ENCODE measurements at places on chromosomes 1 and 21.

DNA sequence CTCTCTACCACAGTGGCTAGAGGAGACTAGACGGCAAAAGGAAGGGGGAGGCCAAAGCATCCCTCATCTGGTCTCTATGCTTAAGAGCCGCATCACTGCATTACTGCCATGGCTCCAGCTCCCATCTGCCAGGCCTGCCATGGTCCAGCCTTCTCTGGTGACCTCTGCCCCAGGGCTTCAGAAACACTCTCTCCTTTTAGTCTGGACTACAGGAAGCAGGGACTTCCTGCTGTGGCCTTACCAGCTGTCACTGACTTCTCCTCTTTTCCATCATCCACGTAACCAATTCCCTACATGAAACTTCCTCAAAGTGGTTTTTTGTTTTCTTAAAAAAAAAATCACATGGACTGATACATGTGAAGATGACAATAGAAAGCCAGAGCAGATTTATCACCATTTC is 323.1 kb upstream of the NFIA start:
- DNase-seq, result no peak

DNA sequence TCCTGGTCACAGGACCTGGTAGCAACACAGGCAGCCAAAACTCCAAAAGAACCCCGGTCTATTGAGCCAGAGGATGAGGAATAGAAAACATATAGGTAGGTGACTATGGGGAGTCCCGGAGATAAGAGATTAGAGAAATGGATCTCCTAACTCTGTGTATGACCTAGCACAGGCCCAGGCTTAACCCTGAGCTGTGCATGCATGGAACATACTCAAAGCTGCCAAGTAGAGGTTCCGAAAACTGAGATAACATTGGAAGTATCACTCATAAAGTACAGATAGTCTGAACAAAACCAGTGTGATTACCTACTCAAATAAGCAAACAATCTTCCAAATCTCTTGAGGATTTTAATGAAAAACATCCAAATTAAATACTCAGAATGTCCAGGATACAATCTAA is 31.5 kb upstream of the PRDX6 start:
- DNase-seq, result no peak

DNA sequence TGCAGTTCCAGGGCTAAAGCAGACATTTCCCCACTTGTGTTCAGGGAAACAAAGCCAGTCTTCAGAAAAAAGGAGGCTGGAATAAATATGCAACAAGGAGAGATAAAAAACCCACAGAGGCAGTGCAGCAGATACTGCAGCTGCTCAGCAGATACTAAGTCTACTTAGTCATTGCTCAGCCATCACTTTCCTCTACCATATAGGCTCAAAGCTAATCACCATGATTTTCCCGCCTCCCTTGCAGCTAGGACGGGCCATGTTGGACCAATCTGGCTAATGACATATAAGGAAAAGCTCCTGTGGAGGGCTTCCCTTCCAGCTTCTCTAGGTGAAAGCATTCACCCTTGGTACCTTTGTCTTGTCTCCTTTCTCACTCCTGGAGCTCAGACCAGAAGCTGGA is 10.0 kb upstream of the EFHD2 start:
- DNase-seq, result no peak

- DNase-seq, result no peak
Observed at GRCh38 chr1:204419064-204419403, 7.4 kb upstream of the PPP1R15B start.

GRCh38 chr1:58999676-59000075 is 215.8 kb upstream of the JUN start:
- DNase-seq, result no peak

DNA sequence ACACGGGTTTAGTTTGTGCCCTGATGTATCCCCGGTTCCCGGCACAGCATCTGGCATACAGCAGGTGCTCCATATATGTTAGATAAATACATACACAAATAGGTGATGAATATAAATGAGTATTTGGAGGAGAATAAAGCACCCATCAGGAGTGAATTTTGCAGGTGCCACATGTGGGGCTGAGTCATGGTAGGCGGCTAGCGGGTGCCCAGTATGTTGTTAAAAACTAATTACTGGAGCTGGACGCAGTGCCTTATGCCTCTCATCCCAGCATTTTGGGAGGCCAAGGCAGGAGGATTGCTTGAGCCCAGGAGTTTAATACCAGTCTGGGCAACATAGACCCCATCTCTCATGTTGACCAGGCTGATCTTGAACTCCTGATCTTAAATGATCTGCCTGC is 16.7 kb upstream of the WASF2 start:
- DNase-seq, result no peak

DNA sequence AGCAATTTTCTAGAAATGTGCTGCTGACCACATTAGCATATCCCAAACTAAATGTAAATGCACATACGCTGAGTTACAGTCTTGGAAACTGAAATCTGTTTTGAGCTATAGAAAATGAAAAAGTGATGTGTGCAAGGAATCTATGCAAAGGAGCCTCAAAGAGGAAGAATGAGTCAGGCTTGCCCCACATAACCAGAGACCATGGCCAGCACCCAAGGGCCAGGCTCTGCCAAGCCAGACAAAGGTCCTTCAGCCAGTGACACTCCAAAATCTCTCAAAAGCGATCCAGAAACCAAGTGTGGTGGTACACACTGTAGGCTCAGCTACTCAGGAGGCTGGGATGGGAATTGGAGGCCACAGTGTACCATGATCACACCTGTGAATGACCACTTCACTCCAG is 195.2 kb downstream of the TOMM20 start:
- no peak for DNase-seq

- no peak for DNase-seq
Observed at GRCh38 chr1:215728169-215728568, 161.1 kb downstream of the KCTD3 start.

DNA sequence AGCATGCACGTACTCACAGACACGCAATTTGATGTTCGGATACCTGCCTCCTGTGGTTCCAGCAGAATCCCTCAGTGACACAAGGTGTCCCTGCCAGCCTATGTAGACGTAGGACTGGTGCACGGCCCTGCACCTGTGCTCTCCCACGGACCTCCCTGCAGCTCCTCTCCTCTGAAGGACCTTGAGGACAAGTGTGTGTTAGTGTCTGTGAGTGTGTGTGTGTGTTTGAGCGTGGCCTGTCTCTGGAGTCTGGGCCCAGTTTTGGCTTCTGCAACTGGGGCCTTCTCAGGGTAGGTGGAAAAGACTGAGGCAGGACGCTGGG is 22.5 kb upstream of the DMBX1 start:
- no peak for DNase-seq

DNA sequence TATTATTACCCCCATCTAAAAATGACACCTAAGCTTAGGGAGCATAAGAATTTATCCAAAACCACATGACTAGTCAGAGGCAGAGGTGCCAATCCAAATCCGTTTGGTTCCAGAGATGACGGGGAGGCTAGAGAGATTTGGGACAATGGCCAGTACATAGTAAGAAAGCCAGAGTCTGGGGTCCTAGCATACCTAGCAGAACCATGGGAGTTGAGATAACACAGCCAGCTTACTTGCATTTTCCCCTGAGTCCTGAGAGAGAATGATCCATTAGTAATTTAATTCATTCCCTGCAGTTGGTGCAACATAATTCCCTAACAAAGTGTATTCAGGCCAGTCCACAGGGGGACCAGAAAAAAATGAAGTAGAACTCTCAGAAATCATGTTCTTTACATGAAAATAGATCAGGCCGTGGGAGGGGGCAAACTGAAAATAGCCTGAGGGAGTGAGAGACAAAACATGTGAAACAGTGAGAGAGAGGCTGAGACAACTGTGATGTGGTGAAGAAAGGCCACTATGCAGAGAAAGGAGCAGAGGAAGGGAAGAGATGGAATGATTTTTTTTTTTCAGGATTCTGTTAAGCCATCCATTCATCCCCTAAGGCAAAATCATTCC is 243.3 kb downstream of the BRINP2 start:
- DNase-seq, result no peak

DNA sequence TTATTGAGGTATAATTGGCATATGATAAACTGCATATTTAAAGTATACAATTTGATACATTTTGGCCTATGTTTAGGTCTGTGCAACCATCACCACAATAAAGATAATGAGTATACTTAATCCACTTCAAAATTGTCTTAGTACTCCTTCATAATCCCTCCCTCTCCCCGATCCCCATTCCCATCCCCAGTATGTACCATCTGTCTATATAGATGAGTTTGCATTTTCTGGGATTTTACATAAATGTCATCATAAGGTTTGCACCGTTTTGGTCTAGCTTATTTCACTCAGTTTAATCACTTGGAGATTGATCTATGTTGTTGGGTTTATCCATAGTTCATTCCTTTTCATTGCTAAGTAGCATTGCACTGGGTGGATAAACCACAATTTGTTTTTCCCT is 74.3 kb downstream of the POFUT2 start:
- no peak for DNase-seq

DNA sequence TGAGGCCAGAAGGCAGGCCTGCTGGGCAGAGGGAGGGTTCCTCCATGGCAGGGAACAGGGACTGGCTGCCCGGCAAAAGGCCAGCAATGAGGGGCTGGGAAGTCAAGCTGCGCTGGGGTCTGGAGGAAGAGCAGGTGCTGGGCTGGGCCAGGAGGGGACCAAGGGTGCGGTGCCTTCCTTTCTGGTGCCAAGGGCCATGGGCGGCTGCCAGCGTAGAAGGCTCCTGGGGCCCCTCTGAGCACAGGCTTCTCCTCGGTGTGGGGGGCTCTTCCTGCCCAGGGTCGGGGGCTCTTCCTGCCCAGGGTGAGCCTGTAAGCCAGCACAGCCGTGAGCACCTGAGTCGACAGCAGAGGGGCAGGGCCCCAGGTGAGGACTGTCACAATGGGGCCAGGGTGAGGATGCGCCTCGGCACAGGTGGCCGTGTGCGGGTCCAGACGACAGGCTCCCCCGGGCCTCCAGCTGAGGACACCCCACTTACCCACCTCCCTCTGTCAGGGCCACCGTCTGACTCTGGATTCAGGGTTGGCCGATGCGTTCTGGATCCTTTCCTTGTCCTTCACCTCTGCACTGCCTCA is 10.7 kb upstream of the DNMT3L start:
- DNase-seq, result no peak
